GM13976 (cell line): ENCODE measurements at places on chromosomes 2 and 18.

GRCh38 chr2:26982102-26982742 lies 11.8 kb downstream of the MAPRE3 start:
- no peak for DNase-seq

DNA sequence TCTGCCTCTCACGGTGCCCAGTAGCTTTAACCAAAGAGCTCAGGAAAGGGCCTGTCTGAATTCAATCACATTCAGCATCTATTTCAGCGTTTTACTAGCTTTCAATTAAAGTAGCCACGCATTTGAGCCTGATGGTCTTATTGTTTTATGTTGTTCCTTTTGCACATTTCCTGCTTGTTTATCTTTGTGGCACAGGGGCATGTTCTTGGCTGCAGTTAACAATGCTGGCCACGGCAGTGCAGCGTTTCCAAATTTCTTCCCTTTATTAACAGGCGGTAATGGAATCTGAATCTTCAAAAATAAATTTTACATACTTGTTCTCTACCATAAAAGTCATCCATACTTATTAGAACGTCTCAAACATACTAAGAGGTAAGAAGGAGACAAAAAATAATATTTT lies 46.2 kb downstream of the HPCAL1 start:
- no peak for DNase-seq

- no peak for DNase-seq
These were observed 28.3 kb upstream of the INSIG2 start for GRCh38 chr2:118059919-118060478.

DNA sequence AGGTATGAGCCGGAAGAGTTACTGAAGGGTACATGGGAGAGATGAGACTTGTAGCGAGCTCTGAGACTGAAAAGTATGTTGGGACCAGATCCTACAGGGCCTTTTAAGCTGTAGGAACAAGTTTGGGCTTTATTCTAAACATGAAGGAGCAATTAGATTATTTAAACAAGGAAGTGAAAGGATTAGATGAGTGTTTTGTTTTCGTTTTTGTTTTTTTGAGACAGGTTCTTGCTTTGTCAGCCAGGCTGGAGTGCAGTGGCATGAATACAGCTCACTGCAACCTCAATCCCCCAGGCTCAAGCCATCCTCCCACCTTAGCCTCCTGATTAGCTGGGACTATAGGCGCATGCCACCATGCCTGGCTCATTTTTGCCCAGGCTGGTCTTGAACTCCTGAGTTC lies 110.7 kb downstream of the C1D start:
- DNase-seq, result no peak

DNA sequence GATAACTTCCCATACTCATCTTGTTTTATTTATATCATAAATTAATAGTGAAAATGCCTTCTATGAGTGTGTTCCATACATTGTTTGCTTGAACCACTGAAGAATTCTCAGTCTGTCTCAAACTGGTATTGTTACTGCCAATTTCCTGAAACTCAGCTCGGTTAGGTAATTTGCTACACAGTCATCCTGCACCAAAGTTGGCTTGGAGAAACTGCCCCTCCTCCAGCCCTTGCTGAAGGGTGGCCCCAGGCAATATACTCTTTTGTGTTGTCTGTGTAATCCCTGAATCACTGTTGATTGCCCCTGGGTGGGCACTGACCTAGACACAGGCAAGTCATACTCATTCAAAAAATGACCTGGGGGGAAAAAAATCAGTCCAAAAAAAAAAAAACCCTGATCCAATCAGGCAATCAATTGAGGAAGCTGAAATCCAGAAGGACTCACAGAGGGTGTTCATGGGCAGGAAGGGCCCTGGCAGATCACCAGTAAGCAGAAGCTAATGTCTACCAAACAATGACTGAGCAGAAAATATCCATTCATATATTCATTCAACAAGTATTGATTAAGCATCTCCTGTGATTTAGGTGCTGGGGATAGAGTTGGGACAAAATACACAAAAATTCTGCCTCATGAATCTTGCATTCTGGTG lies 3.8 kb upstream of the SESTD1 start:
- no peak for DNase-seq

- no peak for DNase-seq
These were observed 248.8 kb downstream of the MREG start for GRCh38 chr2:215764441-215765048.

GRCh38 chr2:145906354-145906753 lies 1386.4 kb upstream of the ZEB2 start:
- no peak for DNase-seq

GRCh38 chr2:170170281-170171040 lies 7.5 kb upstream of the MYO3B start:
- DNase-seq, result no peak

- DNase-seq, result no peak
These were observed 39.0 kb downstream of the AQP12A start for GRCh38 chr2:240730501-240731177.

DNA sequence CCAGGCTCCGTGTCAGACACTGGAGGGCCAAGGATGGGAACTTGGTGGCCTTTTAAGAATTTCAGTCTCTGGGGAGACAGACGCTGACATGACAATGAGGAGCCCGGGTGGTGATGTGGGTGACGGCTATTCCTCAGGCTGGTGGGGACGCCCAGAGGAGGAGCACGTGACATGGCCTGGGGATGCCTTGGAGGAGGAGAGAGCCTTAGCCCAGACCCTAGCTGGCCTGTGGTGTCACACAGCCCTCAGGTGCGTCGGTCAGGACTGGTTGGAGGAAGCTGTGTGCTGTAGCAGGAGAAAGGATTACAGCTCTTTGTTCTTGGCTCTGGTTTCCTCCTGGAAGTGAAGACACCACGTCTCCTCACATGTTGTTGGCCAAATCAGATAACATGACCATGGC lies 40.0 kb upstream of the SCLY start:
- DNase-seq, result no peak

DNA sequence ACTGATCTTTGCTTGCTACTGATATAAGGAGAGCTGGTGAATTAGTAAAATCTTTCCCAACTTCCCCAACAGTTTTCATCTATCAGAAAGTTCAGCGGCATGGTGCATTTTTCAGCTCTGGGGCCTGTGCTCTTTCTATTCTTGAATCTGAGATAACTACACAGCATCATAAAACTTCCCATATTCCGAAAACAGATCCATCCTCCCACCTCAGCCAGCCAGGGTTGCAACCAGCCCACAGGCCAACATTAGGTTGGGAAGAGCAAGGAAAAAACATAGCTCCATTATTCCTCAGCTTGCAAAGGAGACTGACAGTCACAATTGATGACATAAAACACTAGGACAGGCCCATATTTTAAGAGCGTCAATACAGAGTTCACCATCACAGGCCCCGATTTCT lies 297.2 kb downstream of the SETBP1 start:
- no peak for DNase-seq
